ENCODE measurements at places on chromosomes 1 and 21. TPM values are rescaled to one million over a fixed set of nuclear protein-coding genes. Genes with fewer than 3 reads are reported as not detected.

Gene AMY1B
- total RNA-seq = not detected

Gene ADSS2
- total RNA-seq = 54.8 TPM

DNA sequence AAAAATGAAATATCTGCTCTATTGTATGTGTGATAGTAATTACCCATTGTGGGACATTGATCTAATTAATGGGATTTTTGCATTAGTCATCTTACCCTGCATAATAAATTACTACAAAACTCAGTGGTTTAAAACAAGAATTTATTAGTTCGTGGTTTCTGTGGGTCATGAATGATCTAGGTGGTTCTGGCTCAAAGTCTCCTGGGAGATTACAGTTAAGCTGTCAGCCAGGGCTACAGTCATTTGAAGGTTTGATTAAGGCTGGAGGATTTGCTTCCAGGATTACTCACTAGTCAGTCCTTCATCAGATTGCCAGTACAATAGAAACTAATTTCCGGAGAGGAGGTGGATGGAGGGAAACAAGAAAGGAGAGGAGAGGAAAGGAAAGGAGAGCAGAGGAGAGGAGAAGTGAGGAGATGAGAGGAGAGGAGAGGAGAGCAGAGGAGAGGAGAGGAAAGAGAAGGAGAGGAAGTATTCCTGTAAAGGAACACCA, 60.4 kb upstream of the TNFSF4 start:
- H3K27me3 ChIP-seq = no peaks in the 10 kb centered on the region
- H3K4me1 ChIP-seq = no peaks in the 10 kb centered on the region
- H3K4me3 ChIP-seq = no peak overlapping the region
- no peak overlapping the region for H3K27ac ChIP-seq

- H3K27me3 ChIP-seq = no peaks in the 10 kb centered on the region
- no peak for DNase-seq
- no peak overlapping the region for H3K27ac ChIP-seq
- no peaks in the 10 kb centered on the region for H3K36me3 ChIP-seq
- no peaks in the 10 kb centered on the region for H3K4me1 ChIP-seq
Measured at GRCh38 chr1:29394521-29395225, 158.4 kb downstream of the PTPRU start.
